ENCODE measurements at places on chromosomes 2 and 18.

DNA sequence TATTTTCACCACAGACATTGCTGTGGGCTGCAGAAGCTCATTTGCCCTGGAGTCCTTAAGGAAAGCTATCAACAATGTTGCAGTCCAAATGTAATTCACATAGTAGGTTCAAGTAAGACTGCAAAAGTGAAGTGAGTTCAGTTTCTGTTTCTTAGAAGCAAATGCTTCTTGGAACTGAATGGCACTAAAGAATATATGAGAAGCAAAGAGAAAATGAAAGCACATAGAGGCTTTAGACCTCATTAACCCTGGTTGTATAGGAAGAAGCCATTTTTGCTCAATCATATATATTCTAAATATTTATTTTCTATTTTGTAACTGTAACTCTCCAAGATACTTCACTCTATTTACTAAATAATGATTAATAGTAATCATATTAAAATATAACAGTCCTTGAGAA, 292.0 kb downstream of the ZNF804A start:
- no peak for DNase-seq

GRCh38 chr2:42900289-42900891, 108.0 kb upstream of the HAAO start:
- no peak for DNase-seq

GRCh38 chr2:16784652-16785051, 119.0 kb upstream of the CYRIA start:
- no peak for DNase-seq

GRCh38 chr18:56358608-56359280, 279.6 kb downstream of the TXNL1 start:
- DNase-seq = no peak

DNA sequence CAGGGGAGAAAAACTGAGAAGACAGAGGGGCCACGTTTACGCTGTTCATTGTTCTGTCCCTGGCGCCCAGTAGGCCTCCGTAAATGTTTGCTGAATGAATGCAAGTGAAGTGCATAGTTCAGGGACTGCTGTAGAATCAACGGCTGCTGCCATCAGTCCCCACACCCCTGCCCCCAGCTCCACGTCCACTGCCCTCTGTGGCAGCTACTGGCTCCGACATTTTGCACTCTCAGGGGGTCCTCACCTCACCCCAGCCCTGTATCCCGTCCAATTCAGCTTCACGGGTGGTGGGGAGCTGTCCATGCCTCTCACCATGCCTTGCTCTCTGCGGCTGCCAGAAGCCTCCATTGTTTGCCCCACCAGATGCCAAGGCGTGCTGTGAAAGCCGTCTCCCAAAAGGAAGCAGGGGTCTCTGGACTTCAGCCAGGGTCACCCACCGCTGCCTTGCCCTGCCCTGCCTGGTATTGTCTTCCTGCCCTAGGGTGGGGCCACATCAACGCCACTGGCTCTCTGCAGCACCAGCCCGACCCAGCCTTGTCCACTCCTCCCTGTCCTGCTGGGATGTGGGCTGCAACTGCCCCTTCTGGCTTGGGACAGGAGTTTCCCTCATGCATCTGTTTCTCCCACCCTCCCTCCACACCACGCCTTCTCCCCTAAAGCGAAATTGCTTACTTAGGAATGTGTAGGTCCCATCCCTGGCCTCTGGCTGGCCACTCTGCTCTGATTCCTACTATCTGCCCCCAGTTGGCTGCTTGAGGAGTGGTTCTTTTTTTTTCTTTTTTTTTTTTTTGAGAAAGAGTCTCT, 86.0 kb downstream of the RHOB start:
- DNase-seq = no peak

- DNase-seq = no peak
Measured at GRCh38 chr2:12618576-12618975, 98.2 kb upstream of the TRIB2 start.

DNA sequence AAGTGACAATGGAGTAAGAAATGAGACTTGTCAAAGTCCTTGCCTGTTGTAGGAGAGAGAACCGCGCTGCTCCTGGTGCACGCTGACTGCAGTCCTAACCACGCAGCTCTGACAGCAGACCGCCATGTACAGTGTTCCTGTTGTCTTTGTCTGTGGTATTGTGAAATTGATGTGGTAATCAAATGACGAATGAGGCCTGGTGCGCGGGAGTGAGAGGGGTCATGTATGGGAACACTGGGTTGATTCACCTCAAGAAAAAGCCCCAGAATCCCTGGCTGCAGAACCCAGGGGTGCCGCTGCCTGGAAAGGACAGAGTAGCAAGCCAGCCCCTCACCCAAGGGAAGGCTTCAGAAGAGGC, 64.0 kb downstream of the INPP4A start:
- no peak for DNase-seq

DNA sequence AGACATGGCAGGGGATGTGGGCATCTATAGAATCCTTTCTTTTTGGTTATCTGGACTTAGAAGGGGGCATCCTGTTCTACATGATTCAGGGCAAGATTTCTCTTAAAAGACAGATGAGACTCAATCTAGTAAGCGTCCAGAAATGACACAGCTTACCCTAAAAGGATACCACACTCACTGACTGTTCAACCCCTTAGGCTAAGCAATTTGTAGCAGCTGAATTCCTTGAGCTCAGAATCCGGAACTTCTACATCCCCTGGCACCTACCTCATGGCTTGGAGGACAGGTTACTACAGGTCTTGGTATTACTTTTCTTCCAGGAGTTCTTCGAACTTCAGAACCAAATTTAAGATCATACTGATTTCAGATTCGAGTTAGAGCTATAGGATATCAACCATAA, 138.4 kb downstream of the LAMA3 start:
- DNase-seq = no peak

DNA sequence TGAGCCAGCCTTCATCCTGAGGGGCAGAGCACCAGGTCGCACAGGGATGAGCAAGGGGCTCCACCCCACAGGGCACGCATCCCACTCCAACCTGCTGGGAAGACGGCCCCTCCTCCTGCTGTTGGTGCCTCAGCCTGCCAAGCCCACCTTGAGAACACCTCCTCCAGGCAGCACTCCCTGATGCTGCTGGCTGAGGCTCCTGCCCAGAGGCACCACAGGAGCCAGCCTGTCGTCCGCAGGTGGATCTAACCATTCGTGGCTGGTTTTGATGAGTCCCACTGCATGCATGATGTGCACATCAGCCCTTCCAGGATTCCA, 58.4 kb downstream of the BIN1 start:
- no peak for DNase-seq

DNA sequence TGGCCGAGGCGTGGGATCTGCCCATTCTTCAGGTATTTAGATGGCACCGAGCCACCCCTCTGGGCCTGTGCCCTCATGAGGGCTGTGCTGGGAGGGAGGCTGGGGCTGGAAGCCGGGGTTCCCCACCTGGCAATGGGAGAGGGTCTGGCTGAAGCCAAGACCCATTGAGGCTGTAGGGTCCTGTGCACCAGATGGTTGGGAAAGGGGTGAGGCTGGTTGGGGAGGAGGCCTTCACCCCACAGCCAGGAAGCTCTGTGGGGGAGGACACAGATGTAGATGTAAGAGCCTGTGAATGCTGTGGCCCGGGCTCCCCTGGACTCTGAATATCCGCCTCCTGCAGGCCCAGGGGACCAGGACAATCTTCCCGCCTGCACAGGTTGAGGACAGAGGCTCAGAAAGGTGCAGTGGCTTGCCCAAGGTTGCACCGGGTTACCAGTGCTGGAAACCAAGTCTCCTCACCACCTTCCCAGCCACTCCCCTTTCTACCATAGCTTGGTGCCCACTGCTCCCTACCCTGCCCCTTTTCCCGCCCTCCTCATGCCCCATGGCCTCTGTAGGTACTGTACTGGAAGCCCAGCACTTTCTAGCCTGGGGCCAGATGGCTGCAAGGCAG, 49.7 kb downstream of the PDCL3 start:
- DNase-seq = no peak

GRCh38 chr2:4336864-4337263, 633.5 kb downstream of the DCDC2C start:
- DNase-seq = no peak

GRCh38 chr2:173002751-173003541, 72.7 kb upstream of the MAP3K20 start:
- DNase-seq = no peak

DNA sequence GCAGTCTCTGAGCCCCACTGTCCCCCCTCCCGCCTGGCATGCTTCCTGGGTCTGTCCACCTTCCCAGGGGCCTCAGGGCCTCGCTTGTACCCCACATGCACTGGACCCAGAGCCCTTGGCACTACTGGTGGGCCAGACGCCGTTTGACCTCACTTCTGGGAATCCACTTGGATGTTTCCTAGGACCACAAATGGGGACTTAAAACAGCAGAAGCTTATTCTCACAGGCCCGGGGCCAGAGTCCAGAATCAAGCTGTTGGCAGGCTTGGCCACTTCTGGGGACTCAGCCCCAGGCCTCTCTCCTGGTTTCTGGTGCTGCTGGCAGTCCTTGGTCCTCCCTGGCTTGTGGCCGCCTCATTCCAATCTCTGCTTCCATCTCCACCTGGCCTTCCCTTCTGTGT, 19.6 kb downstream of the ANO7 start:
- DNase-seq = no peak

GRCh38 chr2:158735822-158736580, 59.1 kb upstream of the DAPL1 start:
- DNase-seq = no peak

DNA sequence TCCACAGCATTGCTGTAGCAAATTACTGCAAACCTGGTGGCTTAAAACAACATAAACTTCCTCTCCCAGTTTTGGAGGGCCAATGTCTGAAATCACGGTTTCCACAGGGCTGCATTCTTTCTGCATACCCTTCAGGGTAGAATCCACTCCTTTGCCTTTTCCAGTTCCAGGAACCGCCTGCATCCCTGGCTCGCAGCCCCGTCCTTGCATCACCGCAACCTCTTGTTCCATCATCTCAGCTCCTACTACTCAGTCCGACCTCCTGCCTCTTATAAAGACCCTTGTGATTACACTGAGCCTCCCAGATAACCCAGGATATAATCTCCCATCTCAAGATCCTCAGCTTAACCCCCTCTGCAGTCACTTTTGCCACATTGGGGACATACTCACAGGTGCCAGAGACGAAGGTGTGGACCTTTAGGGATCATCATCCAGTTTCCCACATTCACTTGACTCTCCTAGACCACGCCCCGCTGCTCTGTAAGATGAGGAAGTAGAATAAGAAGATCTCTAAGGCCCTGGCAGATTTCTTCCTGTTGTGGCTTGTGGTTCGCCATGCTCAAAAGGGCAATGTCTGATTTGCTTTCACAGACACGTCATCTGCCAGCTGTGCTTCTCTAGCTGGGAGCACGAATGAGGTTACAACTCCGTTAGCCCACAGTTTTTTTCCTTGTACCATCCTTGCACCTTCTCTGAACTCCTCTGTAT, 103.6 kb upstream of the AGAP1 start:
- no peak for DNase-seq

GRCh38 chr2:211741966-211742365, 796.6 kb downstream of the ERBB4 start:
- no peak for DNase-seq

GRCh38 chr2:38444247-38444646, 67.2 kb upstream of the ATL2 start:
- no peak for DNase-seq

- no peak for DNase-seq
Measured at GRCh38 chr2:85329181-85329651, 1.4 kb upstream of the TGOLN2 start.

GRCh38 chr18:7104649-7105048, 12.9 kb downstream of the LAMA1 start:
- no peak for DNase-seq

GRCh38 chr2:101521487-101521886, 46.6 kb upstream of the RFX8 start:
- no peak for DNase-seq

DNA sequence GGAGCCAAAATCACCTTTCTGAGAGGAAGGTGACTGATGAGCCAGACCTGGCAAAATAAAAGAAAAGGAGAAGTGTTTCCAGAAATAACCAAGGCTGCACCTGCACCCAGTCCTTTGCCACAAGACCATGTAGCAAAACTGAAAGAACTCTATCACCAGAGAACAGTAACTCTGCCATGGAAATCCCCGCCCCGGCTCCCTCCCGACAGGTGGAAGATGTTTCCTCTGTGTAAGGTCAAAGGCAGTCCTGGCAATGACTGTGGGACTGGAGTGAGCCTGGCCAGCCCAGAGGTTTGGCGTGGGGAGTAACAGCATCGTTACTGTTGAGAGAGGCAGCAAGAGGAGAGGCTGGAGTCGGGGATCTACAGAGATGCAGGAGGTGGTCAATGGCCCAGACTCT, 42.3 kb downstream of the SPRED2 start:
- DNase-seq = no peak

- no peak for DNase-seq
Measured at GRCh38 chr2:120429586-120430500, 83.9 kb downstream of the INHBB start.

DNA sequence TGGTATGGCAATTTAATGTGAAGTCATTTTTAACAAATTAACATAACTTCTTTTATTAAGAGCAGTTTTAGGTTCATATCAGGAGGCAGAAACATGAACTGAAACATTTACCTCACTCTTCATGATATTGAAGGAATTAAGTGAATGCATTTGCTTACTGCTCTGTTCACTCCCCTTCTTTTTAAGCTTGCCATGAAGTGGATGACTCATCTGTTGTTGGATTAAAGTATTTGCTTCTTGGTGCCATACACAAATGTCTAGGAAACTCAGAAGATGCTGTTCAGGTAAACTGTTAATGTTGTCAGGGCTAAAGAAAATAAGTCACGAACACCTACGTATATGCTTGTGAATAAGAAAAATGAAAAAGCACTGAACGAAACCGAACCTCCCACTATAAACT, 10.2 kb upstream of the CABYR start:
- DNase-seq = no peak

DNA sequence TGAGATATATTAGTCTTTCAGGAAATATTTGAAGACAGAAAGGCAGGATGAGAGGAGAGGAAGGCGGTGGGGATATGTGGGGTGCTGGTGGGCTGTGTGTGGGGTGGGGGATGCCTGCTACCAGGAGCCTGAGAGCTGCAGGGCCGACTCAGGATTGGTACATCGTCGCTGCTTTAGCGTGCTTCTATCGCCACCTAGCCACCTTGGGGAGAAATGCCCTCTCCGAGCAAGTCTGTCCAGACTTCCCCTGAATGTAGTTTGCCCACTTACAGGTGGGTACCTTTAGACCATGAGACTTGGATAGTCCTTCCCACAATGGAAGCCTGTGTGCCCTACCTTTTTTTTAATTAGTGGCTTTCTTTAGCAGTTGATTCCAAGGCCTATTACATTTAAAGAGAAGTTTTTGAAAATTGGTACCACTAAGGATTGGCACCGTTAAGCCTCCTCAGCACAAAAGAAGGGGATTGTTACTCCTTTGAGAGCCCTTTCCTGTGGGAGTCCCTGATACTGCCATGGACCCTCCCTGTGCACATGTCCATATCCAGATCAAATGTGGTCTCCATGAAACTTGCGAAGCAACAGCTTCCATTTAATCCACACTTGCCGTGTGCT, 114.1 kb upstream of the NDUFV2 start:
- DNase-seq = no peak

DNA sequence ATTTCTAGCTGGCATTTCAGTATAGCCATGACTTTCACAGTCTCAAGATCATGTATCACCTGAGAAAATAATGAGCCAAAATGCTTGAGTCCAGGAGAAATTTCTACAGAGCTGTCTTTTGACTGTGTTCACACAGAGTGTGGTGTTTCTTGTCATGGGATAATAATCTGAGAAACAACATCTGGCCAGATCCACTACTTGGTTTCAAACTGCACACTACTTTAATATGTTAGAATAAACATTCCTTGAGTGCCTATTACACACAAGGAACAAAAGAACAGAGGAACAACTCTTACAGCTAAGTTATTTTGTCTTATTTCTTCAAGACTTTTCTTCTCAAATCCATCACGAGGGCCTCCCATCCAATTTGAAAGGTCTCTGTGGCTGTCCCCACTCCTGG, 108.3 kb downstream of the SS18 start:
- DNase-seq = no peak
